Stimulated activated CD4-positive, alpha-beta T cell treated with anti-CD3 and anti-CD28 coated beads, Interleukin-1b, Interleukin-23, amount 100 ng/mL, for 48 hours (primary cell): ENCODE measurements at places on chromosomes 1 and 21.

DNA sequence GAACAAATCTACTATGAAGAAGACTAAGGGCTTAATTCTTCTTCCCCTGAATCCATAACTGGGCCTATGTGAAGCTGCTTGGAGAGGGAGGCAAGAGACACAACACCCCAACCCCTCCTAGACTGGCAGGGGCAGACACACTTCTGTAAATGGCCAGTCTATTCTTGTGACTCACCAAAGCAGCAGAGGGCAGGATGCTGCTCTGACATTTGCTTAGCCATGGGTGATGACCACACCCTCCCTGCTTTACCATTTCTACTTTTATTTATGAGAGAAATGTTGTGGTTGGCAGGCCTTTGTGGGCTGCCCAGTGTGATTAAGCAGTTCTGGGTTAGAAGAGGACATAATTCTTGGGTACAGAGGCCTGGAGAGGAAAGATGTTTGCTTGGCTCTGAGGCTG lies 189.8 kb upstream of the DPYD start:
- no peak for DNase-seq

- DNase-seq: no peak
Observed at GRCh38 chr21:41761934-41762635, 4.8 kb downstream of the RIPK4 start.

DNA sequence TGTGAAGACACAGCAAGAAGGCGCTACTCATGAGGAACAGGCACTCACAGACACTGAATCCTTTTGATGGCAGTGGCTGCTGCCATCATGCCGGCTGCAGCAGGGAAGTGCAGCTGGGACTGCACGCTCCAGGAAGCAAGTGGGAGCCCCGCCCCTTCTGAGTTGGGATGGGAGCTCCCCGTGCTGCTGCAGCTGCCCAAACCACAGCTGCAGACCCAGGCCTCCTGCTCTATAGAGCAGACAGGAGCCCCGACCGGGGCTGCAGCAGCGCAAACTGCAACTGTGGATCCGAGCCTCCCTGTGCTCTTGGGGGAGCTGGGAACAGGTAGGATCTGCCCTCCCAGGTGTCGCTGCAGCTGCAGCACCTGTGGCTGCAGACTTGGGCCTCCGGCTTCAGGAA lies 65.2 kb upstream of the MARK1 start:
- DNase-seq: no peak

DNA sequence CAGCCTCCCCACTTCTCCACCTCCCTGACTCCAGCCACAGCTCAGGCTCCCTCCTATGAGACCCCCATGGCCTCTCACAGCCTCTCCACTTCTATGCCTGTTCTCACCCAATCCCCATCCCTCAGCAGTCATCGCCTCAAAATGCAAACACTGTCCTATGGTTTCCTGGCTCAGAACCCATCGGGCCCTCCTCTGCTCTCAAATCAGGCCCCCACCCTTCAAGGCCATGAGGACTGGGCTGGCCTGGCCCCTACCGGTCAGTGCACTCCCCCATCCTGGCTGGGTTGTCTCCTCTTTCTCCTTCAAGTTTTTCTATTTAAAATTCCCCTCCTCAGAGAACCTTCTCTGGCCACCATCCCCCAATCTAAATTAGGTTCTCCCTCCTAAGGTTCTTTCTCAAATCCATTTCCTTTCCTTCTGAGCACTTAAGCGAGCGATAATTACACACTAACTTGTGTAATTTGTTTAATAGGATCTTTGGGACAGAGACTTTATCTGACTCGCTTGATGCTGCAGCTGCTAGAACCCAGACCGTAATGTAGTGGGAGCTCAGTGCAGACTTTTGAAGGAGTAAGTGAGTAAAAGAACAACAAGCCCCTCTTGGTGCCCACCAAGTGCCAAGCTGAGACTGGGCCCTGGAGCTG lies 347.2 kb downstream of the MATN1 start:
- no peak for DNase-seq
